ENCODE measurements at places on chromosomes 4 and X. TPM values are rescaled to one million over a fixed set of nuclear protein-coding genes. Genes with fewer than 3 reads are reported as not detected.

Gene ERAS
- 0.19 TPM for total RNA-seq

Gene CSN1S1
- not detected for total RNA-seq

Gene CCSER1
- total RNA-seq, result not detected

Gene MAD2L1
- total RNA-seq, result 66.3 TPM

Gene WNK3
- total RNA-seq, result not detected

Gene HOPX
- total RNA-seq, result not detected

Gene TEX13D
- total RNA-seq, result not detected

Gene C4orf50
- not detected for total RNA-seq

Gene MAGEA11
- total RNA-seq, result not detected

Gene CT45A10
- total RNA-seq, result not detected

Gene RTL3
- total RNA-seq, result not detected

Gene CDKL2
- 0.79 TPM for total RNA-seq

Gene GPR34
- total RNA-seq, result not detected

Gene TGIF2LX
- total RNA-seq, result not detected

Gene GSX2
- total RNA-seq, result not detected

Gene STOX2
- total RNA-seq, result 2.4 TPM

Gene IRAK1
- 227 TPM for total RNA-seq

Gene FANCB
- 1.2 TPM for total RNA-seq

Gene GYPE
- not detected for total RNA-seq

Gene NWD2
- total RNA-seq, result not detected

Gene YTHDC1
- 39.8 TPM for total RNA-seq

Gene SRPX
- total RNA-seq, result 4.8 TPM

Gene PLAC8
- not detected for total RNA-seq

Gene PKD2
- 25.1 TPM for total RNA-seq

Gene PRRG1
- total RNA-seq, result 7.5 TPM

Gene CTAG2
- not detected for total RNA-seq

Gene NALF2
- total RNA-seq, result 3.7 TPM

Gene PPP2R2C
- 40.8 TPM for total RNA-seq

Gene ASIC5
- total RNA-seq, result not detected

Gene VCX2
- total RNA-seq, result not detected

Gene PPEF2
- not detected for total RNA-seq

Gene CYLC1
- total RNA-seq, result not detected

Gene REPS2
- 1.2 TPM for total RNA-seq

Gene SPACA5
- not detected for total RNA-seq

Gene XAGE1B
- total RNA-seq, result 160 TPM

Gene CAPN6
- not detected for total RNA-seq

Gene MAMLD1
- 6.8 TPM for total RNA-seq

Gene CYSLTR1
- total RNA-seq, result not detected

Gene EFHC2
- 0.26 TPM for total RNA-seq

Gene RBMXL3
- not detected for total RNA-seq

Gene TRO
- 0.74 TPM for total RNA-seq

Gene PPP4R3C
- total RNA-seq, result not detected

Measured in A549 treated with ZK216348 at 1 μM for 4 hours (cell line).